ENCODE measurements at places on chromosomes 6 and 20. TPM values are rescaled to one million over a fixed set of nuclear protein-coding genes. Genes with fewer than 3 reads are reported as not detected.

DNA sequence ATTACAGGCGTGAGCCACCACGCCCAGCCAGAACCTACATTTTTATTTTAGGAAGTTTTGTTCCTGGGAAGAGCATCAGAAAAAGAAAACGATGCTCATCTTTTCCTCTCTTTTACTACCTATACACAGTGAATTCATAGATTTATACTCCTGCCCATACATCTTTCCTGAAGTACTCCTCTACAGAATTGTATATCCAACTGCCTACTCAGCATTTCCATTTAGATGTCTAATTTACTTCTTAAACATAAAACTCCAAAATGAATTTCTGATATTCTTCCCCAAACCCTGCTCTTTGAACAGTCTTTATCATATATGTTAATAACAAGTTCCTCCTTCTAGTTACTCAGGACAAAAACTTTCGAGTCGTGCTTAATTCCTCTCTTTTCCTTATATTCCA is 39.8 kb upstream of the RSPO3 start:
- no peaks in the 10 kb centered on the region for H3K27me3 ChIP-seq
- no peak overlapping the region for H3K4me3 ChIP-seq
- no peak for DNase-seq
- H3K27ac ChIP-seq = no peak overlapping the region
- no peaks in the 10 kb centered on the region for H3K4me1 ChIP-seq

DNA sequence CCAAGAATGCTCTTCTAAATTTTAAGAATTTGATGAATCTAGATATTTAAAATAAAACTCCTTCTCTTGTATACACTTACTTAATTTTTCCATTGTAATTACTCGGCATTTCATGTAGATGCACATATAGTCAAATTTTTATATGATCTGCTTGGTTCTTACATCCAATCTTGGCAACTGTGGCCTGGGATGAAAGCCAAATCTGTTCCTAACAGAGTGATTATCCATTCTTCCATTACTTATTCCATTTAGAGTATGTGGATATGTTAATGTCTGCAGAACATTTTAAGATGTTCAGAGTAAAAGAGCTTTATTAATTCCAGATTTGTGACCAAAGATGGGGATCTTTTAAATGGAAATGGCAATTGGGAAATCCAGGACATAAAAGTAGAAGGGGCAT is 144.1 kb upstream of the PDE7B start:
- H3K4me1 ChIP-seq = no peaks in the 10 kb centered on the region
- no peaks in the 10 kb centered on the region for H3K27me3 ChIP-seq
- H3K36me3 ChIP-seq = no peaks in the 10 kb centered on the region
- no peak overlapping the region for H3K27ac ChIP-seq
- no peak for DNase-seq
- no peak overlapping the region for H3K4me3 ChIP-seq

GRCh38 chr6:72936766-72937559 is 288.3 kb downstream of the KHDC1L start:
- H3K27me3 ChIP-seq = no peaks in the 10 kb centered on the region
- no peak overlapping the region for H3K4me3 ChIP-seq
- no peaks in the 10 kb centered on the region for H3K36me3 ChIP-seq
- no peak overlapping the region for H3K27ac ChIP-seq
- no peaks in the 10 kb centered on the region for H3K4me1 ChIP-seq
- no peak for DNase-seq

GRCh38 chr6:163332575-163332974 is 81.9 kb upstream of the QKI start:
- H3K4me1 ChIP-seq = no peaks in the 10 kb centered on the region
- no peaks in the 10 kb centered on the region for H3K36me3 ChIP-seq
- H3K27me3 ChIP-seq = no peaks in the 10 kb centered on the region

DNA sequence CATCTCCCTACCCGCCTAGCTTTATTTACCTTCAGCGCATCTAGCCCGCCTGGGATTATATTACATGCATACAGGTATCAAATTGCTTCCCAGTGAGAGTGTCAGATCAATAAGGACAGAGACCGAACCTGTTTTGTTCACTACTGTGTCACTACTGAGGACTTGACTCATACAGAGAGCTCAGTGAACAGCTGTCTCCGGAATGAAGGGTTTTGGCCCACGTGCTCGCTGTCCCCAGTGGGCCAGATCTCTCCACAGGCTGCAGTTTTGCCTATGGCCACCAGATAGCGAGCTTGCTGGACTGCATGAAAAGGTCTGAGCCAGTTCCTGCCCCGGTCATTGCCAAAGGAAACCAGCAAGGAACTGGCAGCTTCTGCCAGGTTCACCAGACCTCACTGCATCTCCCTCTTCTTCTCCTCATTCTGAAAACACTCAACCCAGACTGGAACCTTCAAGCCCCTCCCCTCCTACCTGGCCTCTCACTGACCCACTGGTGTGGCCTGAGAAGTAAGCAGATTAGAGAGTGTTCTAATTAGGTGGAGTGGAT is 150.8 kb downstream of the ZMYND8 start:
- H3K27me3 ChIP-seq = no peaks in the 10 kb centered on the region
- peaks cover 28% of the 10 kb centered on the region for H3K36me3 ChIP-seq
- no peak for DNase-seq
- peak overlapping the region; percentile 69 for H3K27ac ChIP-seq

DNA sequence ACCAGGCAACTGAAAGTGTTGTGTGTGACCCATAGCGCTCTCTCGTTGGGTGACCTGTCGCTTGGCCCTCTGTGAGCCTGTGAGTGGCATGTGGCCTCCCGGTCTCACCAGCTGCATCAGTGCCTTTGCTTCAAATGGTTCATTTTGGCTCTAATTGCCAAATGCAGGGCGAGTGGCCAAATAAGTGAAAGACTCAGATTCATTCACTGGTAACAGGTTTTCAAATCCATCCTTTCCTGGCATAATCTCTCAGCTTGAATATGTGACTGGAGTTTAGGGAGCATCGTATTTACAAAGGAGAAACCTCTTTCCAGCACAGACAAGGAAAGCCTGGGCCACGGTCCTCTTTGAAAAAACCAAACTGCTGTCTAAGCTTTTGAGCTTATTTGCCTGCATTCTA is 321.6 kb upstream of the QKI start:
- no peak overlapping the region for H3K27ac ChIP-seq
- no peak overlapping the region for H3K4me3 ChIP-seq
- H3K27me3 ChIP-seq = no peaks in the 10 kb centered on the region
- no peaks in the 10 kb centered on the region for H3K4me1 ChIP-seq
- no peak for DNase-seq
- H3K36me3 ChIP-seq = no peaks in the 10 kb centered on the region

- no peaks in the 10 kb centered on the region for H3K4me1 ChIP-seq
- no peak for DNase-seq
- no peak overlapping the region for H3K27ac ChIP-seq
- no peaks in the 10 kb centered on the region for H3K36me3 ChIP-seq
Observed at GRCh38 chr6:45959534-45960145, 56.0 kb downstream of the CLIC5 start.

DNA sequence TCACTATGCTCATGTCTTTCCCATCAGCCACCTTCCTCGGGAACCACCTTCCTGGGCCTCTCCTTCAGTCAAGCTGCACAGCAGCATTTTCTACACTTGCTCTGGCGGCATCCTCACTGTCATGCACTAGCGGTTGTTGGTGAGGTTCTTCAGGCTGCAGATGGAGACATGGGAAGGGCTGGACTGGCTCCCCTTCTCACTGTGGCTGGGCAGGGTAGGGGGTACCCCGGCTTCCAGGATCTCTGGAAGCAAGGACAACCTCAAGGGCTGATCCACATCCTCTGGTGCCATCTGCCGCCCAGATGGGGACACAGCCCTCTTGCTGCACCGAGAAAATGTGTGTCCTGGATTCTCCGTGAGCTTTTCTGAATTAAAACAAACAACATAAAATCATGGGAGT is 180.1 kb upstream of the RNF24 start:
- H3K36me3 ChIP-seq = no peaks in the 10 kb centered on the region
- H3K27me3 ChIP-seq = no peaks in the 10 kb centered on the region
- H3K4me3 ChIP-seq = no peak overlapping the region

DNA sequence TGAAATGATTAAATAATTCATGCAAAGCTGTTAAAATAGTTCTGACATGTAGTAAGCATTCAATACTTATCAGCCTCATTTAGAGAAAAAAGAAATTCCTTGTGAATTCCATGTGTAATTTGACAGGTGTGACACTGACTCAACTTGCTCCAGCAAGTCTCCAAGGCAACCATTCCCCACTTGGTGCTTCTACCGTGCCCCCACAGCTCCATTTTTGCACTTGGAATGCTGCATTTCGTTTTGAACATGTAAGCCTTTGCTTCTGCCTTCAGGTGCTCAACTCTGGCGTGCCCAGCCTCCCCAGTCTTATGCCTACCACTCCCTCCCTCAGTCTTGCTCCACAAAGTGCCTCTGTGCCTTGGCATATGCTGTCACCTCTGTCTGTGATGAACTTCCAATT is 760.6 kb upstream of the CHD6 start:
- H3K4me1 ChIP-seq = no peaks in the 10 kb centered on the region
- no peaks in the 10 kb centered on the region for H3K27me3 ChIP-seq
- DNase-seq = no peak
- no peak overlapping the region for H3K4me3 ChIP-seq
- no peak overlapping the region for H3K27ac ChIP-seq

DNA sequence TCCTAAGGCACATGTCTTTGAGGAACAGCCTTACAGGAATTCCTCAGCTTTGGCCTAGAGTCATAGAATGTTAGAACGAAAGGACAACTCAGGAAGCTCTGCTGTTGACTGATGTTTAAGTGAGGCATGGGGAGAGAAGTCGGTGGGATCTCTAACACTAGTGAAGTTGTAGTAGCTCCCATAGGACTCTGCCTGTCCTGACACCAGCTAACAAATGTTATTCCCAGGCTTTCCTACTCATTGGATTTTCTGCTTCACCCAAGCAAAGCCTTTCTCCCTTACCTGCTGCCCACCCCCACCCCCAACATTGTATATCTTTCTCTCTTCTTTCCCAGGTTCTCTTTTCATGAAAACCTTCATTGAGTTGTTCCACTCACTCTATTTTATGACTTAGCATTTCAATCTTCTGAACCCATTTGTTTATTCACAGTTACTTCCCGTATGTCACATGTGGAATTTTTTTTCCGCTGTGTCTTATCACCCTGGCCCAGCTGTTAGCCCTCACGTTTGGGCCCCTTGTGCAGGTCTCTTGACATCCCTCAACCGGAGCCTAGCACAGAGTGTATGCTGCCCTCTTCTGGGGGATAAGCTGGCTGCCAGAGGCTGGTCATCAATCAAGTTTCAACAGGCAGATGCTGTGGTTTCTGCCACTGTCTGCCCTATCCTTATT is 39.2 kb upstream of the RNF8 start:
- no peak overlapping the region for H3K4me3 ChIP-seq
- no peak for DNase-seq
- H3K4me1 ChIP-seq = no peaks in the 10 kb centered on the region
- H3K27me3 ChIP-seq = no peaks in the 10 kb centered on the region

DNA sequence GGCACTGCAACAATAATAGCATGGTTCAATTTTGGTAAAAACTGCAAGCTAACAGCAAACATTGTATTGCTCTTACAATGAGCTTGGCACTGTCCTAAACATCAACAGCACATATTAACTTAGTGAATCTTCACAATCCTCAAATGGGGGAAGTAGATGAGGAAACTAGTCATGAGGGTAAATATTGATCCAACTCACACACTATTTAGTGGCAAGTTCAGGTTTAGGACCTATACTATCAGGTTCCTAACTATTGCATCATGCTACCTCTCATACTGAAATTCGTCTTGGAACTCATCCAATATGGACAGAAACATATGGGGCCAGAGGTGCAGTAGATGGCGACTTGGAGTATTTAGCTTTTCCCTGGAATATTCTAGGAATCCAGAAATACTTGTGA is 34.2 kb downstream of the FKBP1C start:
- H3K27ac ChIP-seq = no peak overlapping the region
- no peak for DNase-seq
- no peaks in the 10 kb centered on the region for H3K27me3 ChIP-seq
- no peaks in the 10 kb centered on the region for H3K36me3 ChIP-seq
- no peak overlapping the region for H3K4me3 ChIP-seq

The HMGCLL1 gene
- total RNA-seq = 0.47 TPM

The TMEM14C gene
- 91.0 TPM for total RNA-seq

The JPH2 gene
- total RNA-seq = 2.4 TPM

The OPRL1 gene
- total RNA-seq = 0.91 TPM

The GABRR1 gene
- total RNA-seq = not detected

The POLR3F gene
- total RNA-seq = 6.4 TPM

The SLC17A9 gene
- total RNA-seq = 0.31 TPM

The KIF16B gene
- total RNA-seq = 22.1 TPM

The CGA gene
- not detected for total RNA-seq

Measured in esophagus squamous epithelium (tissue), 5 donors.